ENCODE measurements at places on chromosomes 1 and 21. TPM values are rescaled to one million over a fixed set of nuclear protein-coding genes. Genes with fewer than 3 reads are reported as not detected.

Gene STIL
- total RNA-seq, result 2.6 TPM

GRCh38 chr1:25700626-25701025 lies 84.0 kb downstream of the MAN1C1 start:
- DNase-seq, result no peak

Gene BMP8B
- under 0.01 TPM for total RNA-seq

DNA sequence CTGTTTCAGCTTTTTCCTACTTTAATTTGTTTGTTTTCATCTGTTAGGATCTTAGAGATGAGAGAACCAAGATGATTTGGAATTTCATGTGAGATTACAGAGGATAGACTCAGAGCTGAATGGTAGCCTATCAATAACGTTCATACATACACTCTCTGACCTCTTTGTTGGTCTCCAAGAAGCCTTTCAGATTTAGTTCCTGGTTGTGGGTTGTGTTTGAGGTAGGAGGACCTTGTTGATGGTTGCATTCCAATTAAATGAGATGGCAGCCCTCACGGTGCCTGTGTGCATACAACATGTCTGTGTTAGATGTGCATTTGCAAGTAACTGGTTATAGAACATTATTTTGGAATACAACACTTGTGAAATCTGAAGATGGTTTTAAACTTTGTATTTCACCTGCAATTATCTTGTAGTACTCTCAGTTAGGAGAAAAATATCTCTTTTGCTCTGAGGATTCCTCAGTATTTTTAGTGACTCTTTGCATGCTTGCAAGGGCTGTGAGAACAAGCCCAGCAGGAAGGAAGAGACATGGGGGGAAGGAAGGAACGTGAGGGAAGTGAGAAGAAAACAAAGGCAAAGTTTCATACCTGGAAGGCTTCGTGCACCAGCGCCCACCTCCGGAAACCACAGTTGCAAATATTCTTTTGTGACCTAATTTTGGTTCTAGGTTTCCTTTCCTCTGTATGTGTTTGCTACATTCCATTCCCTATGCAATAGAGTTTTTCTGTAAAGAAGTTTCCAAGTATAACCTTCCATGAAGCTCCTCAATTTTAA lies 291.8 kb downstream of the DISC1 start:
- DNase-seq, result no peak

GRCh38 chr1:151972542-151973248 lies 21.0 kb downstream of the S100A10 start:
- no peak for DNase-seq

- DNase-seq, result peak; percentile 31
Observed at GRCh38 chr1:225426395-225427234, 1.2 kb downstream of the LBR start.

DNA sequence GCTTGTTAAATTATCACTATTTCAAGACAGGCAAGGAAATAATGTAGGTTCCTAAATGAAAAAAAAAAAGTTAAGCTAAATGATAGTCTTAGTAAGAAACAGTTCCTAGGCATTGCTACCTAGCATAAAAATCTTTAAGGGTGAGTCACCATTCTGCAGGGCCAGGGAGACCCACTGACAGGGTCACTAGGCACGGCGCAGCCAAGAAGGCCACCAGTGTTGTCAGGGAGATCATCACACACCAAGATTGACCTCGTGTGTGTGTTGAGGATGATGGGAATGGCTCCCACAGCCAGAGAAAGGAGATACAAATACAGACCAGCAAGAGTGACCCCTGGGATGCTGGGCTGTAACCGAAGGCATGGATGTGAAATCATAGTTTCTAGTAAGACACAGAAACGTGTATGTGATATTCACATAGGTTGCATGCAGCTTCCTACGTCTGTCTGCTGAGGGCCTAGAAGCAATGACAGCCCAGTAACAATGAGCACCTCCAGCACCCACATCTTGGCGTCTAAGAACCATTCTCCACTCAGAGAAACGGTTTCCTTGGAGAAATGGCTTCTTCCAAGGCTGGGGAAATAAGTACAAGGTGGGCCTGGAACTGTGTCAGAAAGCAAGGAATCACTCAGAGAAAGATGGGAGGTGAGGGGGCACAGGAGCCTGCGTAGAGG lies 29.1 kb downstream of the RIPK4 start:
- DNase-seq, result no peak

GRCh38 chr1:183272390-183272848 lies 86.4 kb downstream of the LAMC2 start:
- DNase-seq, result peak; percentile 77
